Activated CD4-positive, alpha-beta T cell treated with anti-CD3 and anti-CD28 coated beads for 36 hours (primary cell): ENCODE measurements at places on chromosomes 5 and 9.

DNA sequence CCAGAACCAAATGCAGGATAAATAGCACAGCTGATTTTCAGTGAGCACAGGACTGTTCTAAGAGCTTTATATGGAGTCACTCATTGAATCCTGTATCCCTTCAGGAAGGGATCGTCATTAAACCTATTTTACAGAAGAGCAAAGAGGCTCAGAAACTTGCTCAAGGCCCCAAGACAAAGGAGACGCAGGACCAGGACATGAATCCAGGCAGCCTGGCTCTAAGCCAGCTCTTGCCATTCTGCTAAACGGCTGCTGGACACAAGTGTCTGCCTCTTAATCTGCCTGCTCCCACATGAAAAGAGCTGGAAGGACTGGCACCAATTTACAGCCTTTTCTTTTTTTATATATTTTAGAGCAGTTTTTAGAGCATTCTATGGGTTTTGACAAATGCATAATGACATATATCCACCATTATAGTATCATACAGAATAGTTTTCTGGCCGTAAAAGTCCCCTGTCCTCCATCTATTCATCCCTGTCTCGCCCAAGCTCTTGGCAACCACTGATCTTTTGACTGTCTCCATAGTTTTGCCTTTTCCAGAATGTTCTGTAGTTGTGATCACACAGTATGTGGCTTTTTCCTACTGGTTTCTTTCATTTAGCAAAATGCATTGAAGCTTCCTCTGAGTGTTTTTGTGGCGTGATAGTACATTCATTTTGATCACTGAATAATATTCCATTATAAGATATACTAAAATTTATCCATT is 37.5 kb downstream of the RETREG1 start:
- no peak overlapping the region for H3K27ac ChIP-seq
- peaks cover 42% of the 10 kb centered on the region for H3K4me1 ChIP-seq
- H3K36me3 ChIP-seq, result peaks cover 14% of the 10 kb centered on the region
- no peak overlapping the region for H3K4me3 ChIP-seq
- no peaks in the 10 kb centered on the region for H3K27me3 ChIP-seq
- no peak for DNase-seq

DNA sequence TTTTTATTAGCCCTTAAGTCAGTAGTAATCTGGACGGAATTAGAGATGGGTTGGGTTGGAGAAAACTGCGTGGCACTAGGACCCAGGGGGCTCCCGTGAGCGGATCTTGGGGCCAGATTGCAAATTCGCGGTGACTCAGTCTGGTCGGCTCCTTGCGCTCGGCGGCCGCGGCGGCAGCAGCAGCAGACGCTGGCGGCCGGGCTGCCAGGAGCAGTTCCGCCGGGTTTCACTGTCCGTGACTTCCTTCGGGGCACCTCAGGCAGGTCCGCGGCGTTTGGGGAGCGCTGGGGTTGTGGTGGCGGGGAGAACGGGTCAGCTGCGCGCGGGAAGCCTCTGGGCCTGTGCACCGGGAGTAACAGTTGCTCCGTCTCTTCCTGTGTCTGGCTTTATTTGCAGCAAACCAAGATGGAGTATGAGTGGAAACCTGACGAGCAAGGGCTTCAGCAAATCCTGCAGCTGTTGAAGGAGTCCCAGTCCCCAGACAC is 31.6 kb downstream of the TNPO1 start:
- H3K27me3 ChIP-seq, result no peaks in the 10 kb centered on the region
- H3K36me3 ChIP-seq, result peaks cover 27% of the 10 kb centered on the region
- peaks cover 45% of the 10 kb centered on the region for H3K4me1 ChIP-seq
- peak overlapping the region; percentile 92 for H3K4me3 ChIP-seq
- peak overlapping the region; percentile 97 for H3K27ac ChIP-seq
- peak; percentile 92 for DNase-seq

DNA sequence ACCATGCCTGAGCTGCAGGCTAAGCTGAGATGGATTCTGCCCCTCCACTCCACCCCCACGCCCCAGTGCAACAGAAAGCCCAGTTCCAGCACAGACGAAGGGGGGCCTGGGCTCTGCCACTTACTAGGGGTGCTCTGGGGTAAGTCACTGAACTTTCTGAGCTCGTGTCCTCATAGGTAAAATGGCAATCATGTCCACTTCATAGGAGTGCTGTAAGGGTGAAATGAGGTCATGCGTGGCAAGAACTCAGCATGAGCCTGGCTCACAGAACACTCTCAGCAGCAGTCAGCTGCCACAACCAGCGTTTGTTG is 8.4 kb upstream of the PSD2 start:
- peaks cover 16% of the 10 kb centered on the region for H3K27me3 ChIP-seq
- peaks cover 3% of the 10 kb centered on the region for H3K4me1 ChIP-seq
- H3K4me3 ChIP-seq, result no peak overlapping the region
- no peak for DNase-seq
- no peaks in the 10 kb centered on the region for H3K36me3 ChIP-seq
- no peak overlapping the region for H3K27ac ChIP-seq

DNA sequence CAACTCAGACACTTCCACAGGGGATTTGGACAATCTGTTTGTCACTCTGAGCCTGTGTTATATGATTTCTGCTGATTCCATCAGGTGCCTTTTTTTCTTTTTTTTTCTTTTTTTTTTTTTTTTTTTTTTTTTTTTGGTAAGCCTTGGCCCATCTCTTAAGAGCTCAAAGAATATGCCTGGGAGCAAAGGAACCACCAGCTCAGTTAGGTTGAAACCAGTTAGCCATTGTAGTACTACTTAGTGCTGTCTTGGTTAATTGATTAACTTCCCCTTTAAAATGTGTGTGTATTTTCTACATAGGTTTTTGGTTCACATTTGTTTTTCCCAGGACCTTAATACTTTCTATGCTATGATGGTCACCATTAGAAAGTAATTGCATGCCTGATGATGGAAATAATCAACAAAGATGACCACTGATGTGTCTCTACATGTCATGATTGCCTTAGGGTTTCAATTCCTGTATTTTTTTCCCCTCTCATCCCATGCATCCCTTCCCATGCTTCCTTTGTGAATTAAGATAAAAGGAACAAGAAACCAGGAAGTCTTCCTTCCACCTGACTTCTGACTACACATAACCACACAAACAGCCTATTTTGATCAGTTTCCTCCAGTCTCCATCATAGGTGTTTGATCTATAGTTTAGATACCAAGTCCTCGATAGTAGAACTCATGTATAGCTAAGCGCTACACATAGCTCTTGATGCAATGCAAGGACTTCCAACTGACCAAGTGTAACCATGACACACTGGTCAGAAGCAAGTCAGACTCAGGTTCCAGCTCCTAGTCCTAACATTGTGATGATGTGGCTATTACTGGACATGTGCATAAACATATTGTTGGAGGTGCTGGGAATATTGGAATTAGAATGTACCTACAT is 306.1 kb downstream of the EFNA5 start:
- H3K4me3 ChIP-seq, result no peak overlapping the region
- H3K27ac ChIP-seq, result no peak overlapping the region
- no peak for DNase-seq
- H3K4me1 ChIP-seq, result peaks cover 7% of the 10 kb centered on the region
- H3K36me3 ChIP-seq, result no peaks in the 10 kb centered on the region

- DNase-seq, result no peak
- H3K27ac ChIP-seq, result no peak overlapping the region
- H3K4me3 ChIP-seq, result no peak overlapping the region
- H3K4me1 ChIP-seq, result peaks cover 3% of the 10 kb centered on the region
- peaks cover 3% of the 10 kb centered on the region for H3K27me3 ChIP-seq
- H3K36me3 ChIP-seq, result no peaks in the 10 kb centered on the region
These were observed 20.4 kb upstream of the MED10 start for GRCh38 chr5:6398570-6399230.

GRCh38 chr5:132821791-132822190 is 8.7 kb downstream of the SHROOM1 start:
- no peaks in the 10 kb centered on the region for H3K36me3 ChIP-seq
- peaks cover 38% of the 10 kb centered on the region for H3K27me3 ChIP-seq
- no peak overlapping the region for H3K27ac ChIP-seq
- H3K4me3 ChIP-seq, result no peak overlapping the region
- peaks cover 12% of the 10 kb centered on the region for H3K4me1 ChIP-seq
- DNase-seq, result no peak

DNA sequence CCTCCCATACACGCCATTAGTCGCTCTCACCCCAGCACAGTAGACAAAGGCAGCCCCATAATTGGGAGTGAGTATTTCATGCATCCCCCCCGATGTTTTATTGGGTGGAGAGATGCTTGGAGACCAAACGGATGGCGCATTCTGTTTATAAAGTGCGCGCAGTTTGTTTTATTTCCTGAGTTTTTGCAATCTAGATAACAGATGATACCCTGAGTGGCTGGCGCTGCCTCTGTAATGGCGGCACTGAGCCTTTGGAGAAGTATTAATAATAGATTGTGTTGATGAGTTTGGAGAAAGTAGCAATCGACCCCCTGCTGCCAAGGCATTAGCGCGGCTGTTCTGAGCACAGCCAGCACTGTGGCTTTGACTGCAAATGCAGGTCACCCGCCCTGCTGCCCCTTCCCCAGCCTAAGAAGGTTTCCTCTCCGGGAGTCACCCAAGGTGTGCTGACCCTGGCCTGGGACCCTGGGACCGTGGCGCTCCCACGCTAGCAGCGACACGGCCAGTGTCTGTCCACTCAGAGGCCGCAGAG is 74.3 kb downstream of the LMX1B start:
- H3K4me1 ChIP-seq, result no peaks in the 10 kb centered on the region
- H3K4me3 ChIP-seq, result no peak overlapping the region
- peaks cover 47% of the 10 kb centered on the region for H3K27me3 ChIP-seq
- H3K27ac ChIP-seq, result no peak overlapping the region

GRCh38 chr9:27303219-27303618 is 6.3 kb upstream of the EQTN start:
- H3K36me3 ChIP-seq, result no peaks in the 10 kb centered on the region
- no peak for DNase-seq
- no peak overlapping the region for H3K4me3 ChIP-seq
- H3K4me1 ChIP-seq, result no peaks in the 10 kb centered on the region

DNA sequence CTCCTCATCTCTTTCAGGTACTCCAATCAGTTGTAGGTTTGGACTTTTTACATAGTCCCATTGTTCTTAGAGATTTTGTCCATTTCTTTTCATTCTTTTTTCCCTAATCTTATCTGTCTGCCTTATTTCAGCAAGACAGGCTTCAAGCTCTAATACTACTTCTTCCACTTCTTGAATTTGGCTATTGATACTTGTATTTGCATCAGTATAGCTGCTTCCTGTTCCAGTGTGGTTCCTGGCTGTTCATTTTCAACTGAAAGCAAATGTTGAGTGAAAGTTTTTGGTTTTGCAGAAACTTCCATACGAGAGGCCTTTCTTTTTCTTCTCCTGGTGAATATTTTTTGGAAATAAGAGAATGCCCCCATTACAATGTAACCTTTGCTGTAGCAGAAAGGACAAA is 12.0 kb upstream of the IFNA1 start:
- H3K27ac ChIP-seq, result no peak overlapping the region
- no peaks in the 10 kb centered on the region for H3K36me3 ChIP-seq
- DNase-seq, result no peak
- H3K4me1 ChIP-seq, result no peaks in the 10 kb centered on the region
- H3K4me3 ChIP-seq, result no peak overlapping the region

GRCh38 chr5:66039296-66039695 is 104.8 kb upstream of the SREK1 start:
- peaks cover 24% of the 10 kb centered on the region for H3K36me3 ChIP-seq
- no peak overlapping the region for H3K27ac ChIP-seq

- peaks cover 11% of the 10 kb centered on the region for H3K27me3 ChIP-seq
- H3K4me1 ChIP-seq, result peaks cover 53% of the 10 kb centered on the region
- peak overlapping the region; percentile 96 for H3K4me3 ChIP-seq
These were observed 1.6 kb downstream of the ZNF782 start for GRCh38 chr9:96852676-96853075.

DNA sequence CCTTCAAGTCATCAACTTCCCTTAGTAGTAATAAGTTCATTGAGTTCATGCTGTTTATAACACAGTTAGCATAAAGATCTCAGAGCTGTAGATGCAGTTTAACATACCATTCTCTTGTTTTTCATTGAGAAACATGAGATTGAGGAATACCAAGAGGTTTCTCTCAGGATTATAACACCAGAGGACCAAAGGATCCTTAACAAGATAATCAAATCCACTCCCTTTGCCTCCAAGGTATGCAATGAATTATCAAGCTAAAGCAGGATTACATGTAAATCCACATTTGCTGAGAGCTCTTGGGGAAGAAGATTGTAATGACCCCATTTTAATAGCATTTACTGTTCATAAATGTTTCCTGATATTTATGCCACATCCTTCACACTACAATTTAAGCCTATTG is 35.1 kb upstream of the DAB2 start:
- H3K4me1 ChIP-seq, result no peaks in the 10 kb centered on the region
- H3K27ac ChIP-seq, result no peak overlapping the region
- H3K4me3 ChIP-seq, result no peak overlapping the region
- no peak for DNase-seq

GRCh38 chr9:126342621-126343031 is 16.0 kb downstream of the MVB12B start:
- H3K27me3 ChIP-seq, result no peaks in the 10 kb centered on the region
- peaks cover 6% of the 10 kb centered on the region for H3K36me3 ChIP-seq
- no peak for DNase-seq
- no peak overlapping the region for H3K4me3 ChIP-seq
- peaks cover 6% of the 10 kb centered on the region for H3K4me1 ChIP-seq

DNA sequence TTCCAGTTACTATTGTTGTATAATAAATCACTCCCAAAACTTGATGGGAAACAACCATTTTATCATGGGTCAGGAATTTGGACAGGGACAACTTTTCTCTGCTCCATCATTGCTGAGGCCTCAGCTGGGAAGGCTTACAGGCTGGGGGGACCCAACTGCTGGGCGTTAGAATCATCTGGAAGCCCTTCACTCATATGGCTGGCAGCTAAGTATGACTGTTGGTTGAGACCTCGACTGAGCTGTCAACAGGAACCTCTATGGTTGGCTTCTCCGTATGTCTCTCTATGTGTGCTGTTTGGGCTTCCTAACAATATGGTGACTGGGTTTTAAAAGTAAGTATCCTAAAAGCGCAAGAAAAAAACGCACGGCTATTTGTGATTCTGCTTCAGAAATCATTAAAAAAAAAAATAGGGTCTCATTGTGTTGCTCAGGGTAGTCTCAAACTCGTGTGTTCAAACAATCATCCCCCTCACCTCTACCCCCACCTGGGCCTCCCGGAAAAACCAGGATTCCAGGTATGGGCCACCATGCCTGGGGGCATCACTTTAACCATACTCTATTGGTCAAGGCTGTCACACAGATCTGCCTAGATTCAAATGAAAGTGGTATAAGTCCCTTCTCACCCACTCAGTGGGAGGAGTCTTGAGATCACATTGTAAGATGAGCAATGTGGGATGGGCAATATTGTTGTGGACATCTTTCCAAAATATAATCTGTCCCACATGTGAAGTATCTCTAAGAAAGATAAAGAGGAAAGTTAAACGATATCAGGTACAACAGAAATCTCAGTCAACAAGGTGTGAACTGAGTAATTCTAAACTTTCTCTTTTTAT is 15.2 kb downstream of the FNBP1 start:
- H3K36me3 ChIP-seq, result peaks cover 56% of the 10 kb centered on the region
- no peak for DNase-seq
- H3K4me3 ChIP-seq, result peak overlapping the region; percentile 44
- H3K27ac ChIP-seq, result peak overlapping the region; percentile 92
- H3K27me3 ChIP-seq, result no peaks in the 10 kb centered on the region

GRCh38 chr5:59795141-59795540 is 98.4 kb downstream of the PDE4D start:
- peaks cover 22% of the 10 kb centered on the region for H3K4me1 ChIP-seq
- no peak for DNase-seq
- no peak overlapping the region for H3K4me3 ChIP-seq
